ENCODE measurements at places on chromosomes 16 and 17.
A peak's percentile ranks its signal among the peaks of the same experiment; 100 is the strongest.

GRCh38 chr16:30874244-30874820 is 19.5 kb downstream of the BCL7C start:
- DNase-seq, result no peak

DNA sequence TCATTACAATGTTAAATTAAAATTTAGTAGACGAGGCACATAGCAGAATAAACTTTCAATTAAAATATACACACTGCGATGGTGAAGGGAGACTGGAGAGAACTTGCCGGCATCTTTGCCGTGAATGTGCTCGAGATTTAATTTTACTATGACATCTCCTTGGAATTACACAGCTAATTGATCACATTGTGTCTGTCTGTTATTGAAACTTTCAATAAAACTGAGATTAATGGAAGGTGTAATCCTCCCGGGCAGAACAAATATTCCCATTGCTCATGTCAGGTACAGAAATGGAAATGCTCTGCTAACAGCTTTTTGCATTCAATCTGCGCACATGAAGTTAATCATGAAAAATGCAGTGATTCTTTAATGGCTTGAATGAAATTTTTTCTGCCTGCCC is 210.1 kb upstream of the NLRP1 start:
- DNase-seq, result no peak

- no peak for DNase-seq
Measured at GRCh38 chr17:27153005-27153404, 140.9 kb upstream of the WSB1 start.

GRCh38 chr17:17548044-17548443 is 43.5 kb downstream of the PEMT start:
- no peak for DNase-seq

GRCh38 chr16:2438121-2438520 is 8.9 kb downstream of the CCNF start:
- no peak for DNase-seq

DNA sequence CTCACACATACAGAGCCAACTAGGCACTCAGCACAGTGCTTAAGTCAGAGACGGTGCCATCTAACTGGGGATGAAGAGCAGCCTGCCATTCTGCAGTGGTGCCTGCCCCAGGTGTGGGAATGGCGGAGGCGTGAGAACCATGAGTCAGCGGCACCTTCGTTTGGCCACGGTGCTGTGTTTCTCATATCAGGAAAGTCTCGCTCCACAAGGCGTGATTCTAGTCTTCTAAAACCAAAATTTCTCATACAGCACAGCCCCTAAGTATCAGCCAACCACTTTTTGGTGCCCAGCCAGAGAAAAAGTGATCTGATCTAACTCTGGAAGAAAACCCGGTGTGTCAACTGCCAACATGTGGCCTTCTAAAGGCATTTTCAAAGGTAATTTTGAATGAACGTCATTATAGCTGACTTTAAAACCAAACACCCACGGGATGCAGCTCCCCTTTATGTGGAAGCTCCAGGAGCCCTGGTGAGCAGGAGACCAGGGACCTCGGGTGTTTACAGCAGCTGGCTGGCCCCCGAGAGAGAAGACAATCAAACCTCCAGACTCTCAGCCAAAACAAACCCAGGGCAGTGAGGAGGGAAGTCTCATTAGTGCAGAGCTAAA is 54.6 kb downstream of the ABCC12 start:
- peak; percentile 65 for DNase-seq

Data from stimulated activated CD4-positive, alpha-beta T cell treated with anti-CD3 and anti-CD28 coated beads, Interleukin-4, amount 100 ng/mL, for 24 hours (primary cell).